ENCODE measurements at places on chromosomes 2 and 18. TPM values are rescaled to one million over a fixed set of nuclear protein-coding genes. Genes with fewer than 3 reads are reported as not detected.

MTCL1 gene
- total RNA-seq = 7.2 TPM

RAB6C gene
- total RNA-seq = not detected

KLF11 gene
- total RNA-seq = 18.8 TPM

CDK15 gene
- not detected for total RNA-seq

UPP2 gene
- total RNA-seq = not detected

VWC2L gene
- total RNA-seq = not detected

DNA sequence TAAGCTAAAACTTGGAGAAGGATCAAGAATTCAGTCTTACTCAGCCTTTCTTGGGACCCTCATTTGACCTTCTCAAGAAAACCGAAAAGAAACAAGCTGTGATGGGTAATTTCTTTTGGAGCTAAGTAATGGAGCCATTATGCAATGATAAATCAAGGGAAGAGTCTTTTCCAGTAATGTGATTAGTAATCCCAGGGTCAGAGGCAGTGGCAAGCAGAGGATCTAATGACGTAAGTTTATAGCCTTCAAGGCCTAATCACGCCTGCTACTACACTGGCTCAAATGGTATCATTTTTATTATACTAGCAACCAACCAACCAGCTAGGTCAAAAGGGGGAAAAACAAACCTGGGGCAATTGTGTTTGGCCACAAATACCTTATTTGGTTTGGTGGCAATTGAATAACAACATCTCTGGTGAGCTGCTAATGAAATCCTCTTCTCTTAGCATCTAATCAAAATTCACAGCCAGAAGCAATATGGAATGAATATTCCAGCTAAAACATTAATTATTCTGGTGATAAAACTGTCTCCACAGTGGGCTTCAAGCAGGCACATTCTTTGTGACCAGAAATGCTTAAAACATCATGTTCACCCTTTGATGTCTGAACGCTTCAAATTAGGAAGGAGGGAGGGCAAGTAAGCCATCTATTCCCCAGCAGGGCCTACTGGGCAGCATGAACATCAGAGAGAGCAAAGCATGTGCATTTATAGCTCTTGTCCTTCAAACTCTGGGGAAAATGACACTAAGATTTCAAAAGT is 114.9 kb upstream of the SULT1C3 start:
- no peaks in the 10 kb centered on the region for H3K36me3 ChIP-seq
- H3K4me3 ChIP-seq = no peak overlapping the region
- no peaks in the 10 kb centered on the region for H3K4me1 ChIP-seq

GRCh38 chr18:21682371-21683051 is 22.1 kb downstream of the ABHD3 start:
- no peaks in the 10 kb centered on the region for H3K36me3 ChIP-seq
- H3K4me1 ChIP-seq = peaks cover 4% of the 10 kb centered on the region
- no peak overlapping the region for H3K4me3 ChIP-seq

- peaks cover 7% of the 10 kb centered on the region for H3K27me3 ChIP-seq
- H3K4me1 ChIP-seq = no peaks in the 10 kb centered on the region
- peak overlapping the region; percentile 63 for H3K4me3 ChIP-seq
These were observed 1.9 kb downstream of the CABLES1 start for GRCh38 chr18:23137097-23137635.

DNA sequence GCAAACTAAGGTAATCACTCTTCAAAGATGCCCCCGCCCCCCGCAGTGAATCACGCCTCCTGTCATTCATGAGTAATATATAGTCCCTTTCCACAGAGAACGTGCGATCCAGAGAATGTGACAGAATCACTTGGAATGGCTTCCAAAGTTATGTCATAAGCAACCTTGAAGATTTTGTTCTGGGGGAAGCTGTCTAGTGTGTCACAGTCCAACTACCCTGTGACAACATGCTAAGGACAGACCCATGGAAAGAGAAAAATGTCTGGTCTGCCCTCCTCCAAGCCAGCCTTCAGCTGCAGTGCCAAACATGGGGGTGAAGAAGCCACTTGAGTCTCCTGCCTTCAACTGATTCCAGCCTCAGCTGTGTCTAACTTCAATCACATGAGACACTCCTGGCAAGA is 259.1 kb downstream of the SS18 start:
- no peaks in the 10 kb centered on the region for H3K4me1 ChIP-seq
- no peaks in the 10 kb centered on the region for H3K27me3 ChIP-seq
- no peak overlapping the region for H3K27ac ChIP-seq
- no peak for DNase-seq
- no peaks in the 10 kb centered on the region for H3K36me3 ChIP-seq

- no peaks in the 10 kb centered on the region for H3K27me3 ChIP-seq
- H3K4me3 ChIP-seq = no peak overlapping the region
- H3K4me1 ChIP-seq = peaks cover 19% of the 10 kb centered on the region
- DNase-seq = no peak
These were observed 33.9 kb downstream of the MAP3K20 start for GRCh38 chr2:173109253-173110188.

DNA sequence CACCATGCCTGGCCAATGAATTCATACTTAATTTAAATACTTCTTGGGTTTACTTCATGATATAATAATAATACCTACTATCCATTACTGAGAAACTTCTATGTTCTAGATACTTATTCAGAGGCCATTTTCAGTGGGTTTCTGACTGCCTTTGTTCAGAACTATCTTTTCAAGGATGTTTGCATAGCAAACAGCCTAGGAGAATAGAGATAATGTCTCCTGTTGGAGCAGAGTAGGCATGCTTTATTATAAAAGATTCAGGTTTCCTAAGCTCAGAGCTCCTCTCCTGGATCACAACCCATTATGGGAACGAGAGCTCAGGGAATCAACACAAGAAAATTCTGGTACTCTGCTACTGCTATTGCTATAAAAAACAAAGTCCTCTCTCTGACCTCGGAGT is 11.1 kb downstream of the FASTKD1 start:
- H3K4me1 ChIP-seq = no peaks in the 10 kb centered on the region
- H3K27ac ChIP-seq = no peak overlapping the region
- no peaks in the 10 kb centered on the region for H3K27me3 ChIP-seq
- H3K4me3 ChIP-seq = no peak overlapping the region

- no peaks in the 10 kb centered on the region for H3K27me3 ChIP-seq
- H3K27ac ChIP-seq = no peak overlapping the region
- DNase-seq = no peak
These were observed 40.2 kb downstream of the PID1 start for GRCh38 chr2:229230911-229231310.

- no peak overlapping the region for H3K27ac ChIP-seq
- no peaks in the 10 kb centered on the region for H3K36me3 ChIP-seq
- no peak overlapping the region for H3K4me3 ChIP-seq
These were observed 83.5 kb upstream of the STPG4 start for GRCh38 chr2:47238638-47239037.

DNA sequence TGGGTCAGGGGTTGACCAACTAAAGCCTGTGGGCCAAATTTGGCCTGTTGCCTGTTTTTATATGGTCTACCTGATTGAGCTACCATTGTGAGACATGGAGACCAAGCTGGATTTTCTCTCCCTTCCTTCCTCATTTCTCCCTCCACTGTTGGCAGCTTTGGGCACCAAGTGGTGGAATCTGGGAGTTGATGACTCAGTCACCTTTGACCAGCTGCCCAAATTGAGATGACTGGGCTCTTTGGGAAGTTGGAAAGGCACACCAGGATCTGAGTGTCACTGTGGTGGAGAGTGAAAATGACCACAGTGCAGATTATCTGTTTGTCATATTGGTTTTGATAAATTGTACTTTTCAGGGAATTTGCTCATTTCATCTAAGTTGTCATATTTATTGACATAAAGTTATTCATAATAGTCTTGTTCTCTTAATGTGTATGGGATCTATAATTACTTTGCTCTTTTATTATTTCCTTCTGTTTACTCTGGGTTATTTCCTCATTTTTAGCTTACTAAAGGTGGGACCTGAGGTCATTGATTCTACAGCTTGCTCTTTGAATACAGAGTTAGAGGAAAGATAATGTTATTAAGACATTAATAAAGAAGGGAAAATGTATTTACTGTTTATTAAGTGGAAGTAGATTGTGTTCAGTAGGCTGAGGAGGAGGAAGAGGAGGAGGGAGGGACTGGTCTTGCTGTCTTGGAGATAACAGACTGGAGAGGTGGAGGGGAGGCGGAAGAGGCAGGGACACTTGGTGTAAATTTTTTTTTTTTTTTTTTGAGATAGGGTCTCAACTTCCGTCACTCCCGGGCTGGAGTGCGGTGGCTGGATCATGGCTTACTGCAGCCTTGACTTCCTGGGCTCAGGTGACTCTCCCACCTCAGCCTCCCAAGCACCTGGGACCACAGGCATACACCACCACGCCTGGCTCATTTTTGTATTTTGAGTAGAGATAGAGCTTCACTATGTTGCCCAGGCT is 31.8 kb downstream of the AGFG1 start:
- peak overlapping the region; percentile 19 for H3K27ac ChIP-seq
- H3K4me1 ChIP-seq = no peaks in the 10 kb centered on the region
- no peak overlapping the region for H3K4me3 ChIP-seq
- H3K27me3 ChIP-seq = no peaks in the 10 kb centered on the region
- no peaks in the 10 kb centered on the region for H3K36me3 ChIP-seq
- no peak for DNase-seq

DNA sequence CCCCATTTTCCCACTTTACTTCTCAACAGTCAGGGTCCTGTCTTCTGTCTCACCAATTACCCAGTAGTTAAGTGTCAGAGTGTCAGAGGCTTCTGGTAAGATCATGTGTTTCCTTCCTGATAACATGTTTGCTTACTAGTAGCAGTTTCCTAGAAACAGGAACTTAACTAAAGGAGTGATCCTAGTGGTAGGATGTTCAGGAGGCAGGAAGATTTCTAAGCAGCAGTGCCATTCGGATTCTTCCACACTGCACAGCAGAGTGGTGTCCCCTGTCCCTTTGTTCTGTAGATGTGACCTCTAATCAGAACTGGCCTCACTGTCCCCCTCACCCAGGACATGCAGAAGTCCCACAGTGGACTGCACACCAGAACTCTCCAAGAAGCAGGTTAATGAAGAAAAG is 221.8 kb upstream of the OSR1 start:
- no peak overlapping the region for H3K27ac ChIP-seq
- no peaks in the 10 kb centered on the region for H3K36me3 ChIP-seq
- peaks cover 26% of the 10 kb centered on the region for H3K4me1 ChIP-seq
- no peak for DNase-seq
- H3K4me3 ChIP-seq = no peak overlapping the region
- no peaks in the 10 kb centered on the region for H3K27me3 ChIP-seq

DNA sequence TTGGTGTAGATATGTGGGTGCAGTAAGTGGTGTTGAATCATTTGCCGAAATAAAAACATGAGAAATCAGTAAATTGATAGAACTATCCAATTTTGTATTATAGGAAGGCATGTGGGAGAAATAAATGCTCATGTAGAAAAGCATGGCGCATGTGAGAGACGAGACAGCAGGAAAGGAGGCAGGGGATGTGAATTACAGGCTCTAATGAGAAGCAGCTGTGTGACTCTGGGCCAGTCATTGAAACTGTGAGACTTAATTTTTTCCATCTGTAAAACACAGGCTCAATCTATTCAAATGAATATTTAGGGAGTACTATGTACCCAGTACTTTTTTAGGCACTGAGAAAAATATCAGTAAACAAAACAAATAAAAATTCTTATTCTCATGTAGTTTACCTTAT is 42.6 kb upstream of the MAP3K20 start:
- H3K36me3 ChIP-seq = no peaks in the 10 kb centered on the region
- H3K4me1 ChIP-seq = peaks cover 33% of the 10 kb centered on the region
- H3K27me3 ChIP-seq = no peaks in the 10 kb centered on the region
- DNase-seq = no peak

GRCh38 chr2:6510532-6510931 is 355.2 kb downstream of the CMPK2 start:
- H3K27me3 ChIP-seq = no peaks in the 10 kb centered on the region
- no peak overlapping the region for H3K4me3 ChIP-seq
- no peak for DNase-seq
- no peaks in the 10 kb centered on the region for H3K36me3 ChIP-seq
- no peak overlapping the region for H3K27ac ChIP-seq

GRCh38 chr2:30149513-30149912 is 2.7 kb downstream of the YPEL5 start:
- peaks cover 8% of the 10 kb centered on the region for H3K36me3 ChIP-seq
- no peak for DNase-seq
- no peaks in the 10 kb centered on the region for H3K27me3 ChIP-seq
- peaks cover 42% of the 10 kb centered on the region for H3K4me1 ChIP-seq
- H3K27ac ChIP-seq = no peak overlapping the region
- H3K4me3 ChIP-seq = no peak overlapping the region

DNA sequence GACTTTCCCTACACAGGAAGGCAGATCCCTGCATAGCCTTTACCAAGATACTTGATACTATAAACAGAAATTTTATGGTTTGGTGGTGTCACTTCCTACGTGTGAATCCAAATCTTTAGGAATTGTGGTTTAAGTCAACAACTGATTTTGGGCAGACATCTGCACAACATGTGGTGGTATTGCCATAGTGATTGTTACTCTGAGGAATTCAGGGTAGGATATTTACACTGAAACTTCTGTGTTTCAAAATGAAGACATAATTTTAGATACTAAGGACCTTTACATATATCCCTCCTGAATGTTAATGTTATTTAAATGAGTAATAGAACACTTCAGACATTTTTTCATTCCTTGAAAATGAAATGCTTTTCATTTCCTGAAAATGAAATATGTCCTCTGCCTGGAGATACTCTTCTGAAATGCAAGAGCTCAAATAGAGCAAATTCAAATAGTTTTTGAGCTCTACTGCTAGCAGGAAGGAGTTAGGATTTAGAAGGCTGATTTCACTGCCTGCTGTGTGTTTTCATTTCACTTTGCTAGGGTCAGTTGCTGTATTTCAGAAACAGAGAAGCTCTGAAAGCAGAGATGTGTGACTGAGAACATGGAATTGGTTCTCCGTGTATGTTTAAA is 77.2 kb downstream of the MDH1 start:
- no peaks in the 10 kb centered on the region for H3K27me3 ChIP-seq
- DNase-seq = no peak
- no peaks in the 10 kb centered on the region for H3K4me1 ChIP-seq

GRCh38 chr18:7757175-7757574 is 190.1 kb downstream of the PTPRM start:
- H3K27me3 ChIP-seq = no peaks in the 10 kb centered on the region
- H3K4me1 ChIP-seq = peaks cover 28% of the 10 kb centered on the region
- H3K36me3 ChIP-seq = no peaks in the 10 kb centered on the region
- DNase-seq = no peak

- H3K27me3 ChIP-seq = no peaks in the 10 kb centered on the region
- H3K4me3 ChIP-seq = no peak overlapping the region
- no peak overlapping the region for H3K27ac ChIP-seq
- H3K36me3 ChIP-seq = peaks cover 2% of the 10 kb centered on the region
- DNase-seq = no peak
- no peaks in the 10 kb centered on the region for H3K4me1 ChIP-seq
These were observed 3.4 kb downstream of the SLC66A2 start for GRCh38 chr18:79947881-79948610.

Data from right atrium auricular region (tissue), 2 donors.